ENCODE measurements at places on chromosomes 6 and 20. TPM values are rescaled to one million over a fixed set of nuclear protein-coding genes. Genes with fewer than 3 reads are reported as not detected.

The TFAP2D gene
- 0.14 TPM for total RNA-seq

DNA sequence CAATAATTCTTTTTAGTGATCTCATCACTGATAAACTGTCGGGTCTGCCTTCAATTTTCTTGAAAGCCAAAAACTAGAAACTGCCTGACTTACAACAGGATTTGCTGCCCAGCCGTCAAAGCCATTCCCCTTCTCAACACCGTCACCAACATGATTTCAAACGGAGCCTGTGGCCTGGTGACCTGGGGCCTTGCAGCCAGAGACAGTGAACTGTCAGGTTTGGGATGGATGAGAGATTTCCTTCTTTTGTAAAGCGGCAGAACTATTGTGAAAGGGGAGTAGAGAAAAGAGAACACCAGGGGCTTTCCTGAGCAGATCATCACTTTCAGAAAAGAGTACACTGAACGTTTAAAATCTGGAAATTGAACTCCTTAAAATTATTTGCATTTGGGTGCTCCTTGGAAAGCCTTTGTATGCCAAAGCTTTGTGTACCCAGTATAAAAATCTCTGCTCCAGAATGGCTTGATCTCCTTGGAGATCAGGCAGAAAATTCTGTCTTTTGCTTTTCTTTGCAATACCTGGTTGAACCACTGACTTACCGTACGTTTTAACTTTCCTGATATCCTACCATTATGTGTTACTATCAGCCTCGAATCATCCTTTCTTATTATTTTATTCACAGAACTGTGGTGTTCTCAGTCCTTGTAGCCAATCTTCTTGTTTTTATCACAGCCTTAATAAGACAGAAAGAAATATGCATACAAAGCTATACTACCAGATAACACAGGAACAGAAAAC is 125.2 kb downstream of the PACRG start:
- no peak for DNase-seq

- DNase-seq, result no peak
Observed at GRCh38 chr20:39195582-39196021, 233.5 kb downstream of the DHX35 start.

DNA sequence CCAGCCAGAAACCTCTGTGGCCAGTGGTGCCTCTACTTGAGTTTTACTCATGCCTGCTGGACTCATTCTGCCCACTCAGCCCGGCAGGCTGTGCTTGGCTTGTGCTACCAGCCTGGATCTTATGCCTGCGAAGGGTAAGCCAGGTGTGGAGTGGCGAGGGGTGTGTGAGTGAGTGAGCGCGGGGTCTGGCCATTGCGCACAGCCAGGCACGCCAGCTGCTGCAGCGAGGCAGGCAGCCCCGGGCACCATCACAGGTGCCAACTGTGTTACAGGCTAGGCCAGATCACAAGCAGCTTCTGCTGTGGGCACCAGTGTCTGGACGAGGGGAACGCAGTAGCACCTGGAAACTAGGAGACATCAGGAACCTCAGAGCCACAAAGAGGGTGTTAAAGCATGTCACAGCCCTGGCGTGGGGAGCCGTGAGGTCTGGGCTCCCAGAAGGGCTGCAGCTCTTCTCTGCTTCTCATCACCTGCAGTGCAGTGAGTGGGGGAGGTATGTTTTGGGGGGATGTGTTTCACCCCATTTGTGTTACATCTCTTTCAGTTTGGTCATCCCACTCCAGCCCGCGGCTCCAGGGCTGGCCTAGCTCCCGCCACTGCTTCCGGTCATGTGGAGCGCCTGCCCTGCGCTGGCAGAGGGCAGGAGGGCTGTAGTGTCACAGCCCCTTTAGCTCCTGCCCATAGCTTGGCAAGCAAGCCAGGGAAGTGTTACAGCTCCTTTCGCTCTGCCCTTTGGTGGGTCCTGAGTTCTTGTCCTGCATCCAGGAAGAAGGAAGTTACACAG is 379.7 kb upstream of the IMPG1 start:
- no peak for DNase-seq

DNA sequence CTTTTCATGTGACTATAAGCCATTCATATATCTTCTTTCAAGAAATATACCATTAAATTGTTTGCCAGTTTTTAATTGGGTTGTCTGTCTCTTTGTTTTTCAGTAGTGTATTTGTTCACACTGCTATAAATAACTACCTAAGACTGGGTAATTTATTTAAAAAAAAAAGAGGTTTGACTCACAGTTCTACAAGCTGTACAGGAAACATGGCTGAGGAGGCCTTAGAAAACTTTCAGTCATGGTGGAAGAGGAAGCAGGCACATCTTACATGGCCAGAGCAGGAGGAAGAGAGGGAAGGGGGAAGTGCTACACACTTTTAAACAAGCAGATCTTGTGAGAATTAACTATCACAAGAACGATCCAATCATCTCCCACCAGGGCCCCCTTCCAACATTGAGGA is 255.3 kb downstream of the EPM2A start:
- no peak for DNase-seq

DNA sequence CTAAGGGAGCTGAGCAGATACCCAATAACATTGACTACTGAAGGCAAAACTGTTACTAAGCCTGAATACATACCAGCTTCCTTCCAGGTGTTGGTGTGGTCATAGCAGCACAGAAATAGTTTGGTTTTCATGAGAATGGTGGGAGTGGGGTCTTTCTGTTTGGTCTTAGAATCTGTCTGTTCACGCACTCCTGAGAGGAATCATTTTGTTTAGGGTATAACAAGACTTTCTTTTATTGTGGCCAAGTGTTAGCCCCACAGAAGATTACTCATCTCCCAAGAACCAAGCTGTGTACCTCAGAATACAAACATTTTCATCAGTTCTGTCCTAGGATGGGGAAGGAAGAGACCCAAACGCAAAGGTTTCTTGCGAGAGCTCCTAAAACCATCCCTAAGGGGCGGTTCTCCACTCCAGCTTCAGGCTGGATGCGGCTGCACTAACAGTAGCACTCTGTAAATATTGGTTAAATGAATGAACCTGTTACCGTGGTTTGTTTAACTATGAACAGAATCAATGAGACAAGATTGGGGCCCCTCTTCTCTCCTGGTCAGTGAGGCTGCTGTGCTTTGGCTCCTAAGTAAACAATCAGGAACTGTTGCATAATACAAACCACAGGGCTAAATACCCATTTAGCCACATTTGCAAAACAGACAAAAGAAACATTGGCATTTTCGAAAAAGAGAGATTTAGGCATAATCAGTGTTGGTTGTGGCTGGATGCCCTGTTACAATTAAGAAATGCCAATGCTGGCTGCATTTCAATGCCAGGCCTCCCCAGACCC is 44.9 kb downstream of the SNAP25 start:
- DNase-seq, result peak; percentile 64

The SPEF1 gene
- not detected for total RNA-seq

DNA sequence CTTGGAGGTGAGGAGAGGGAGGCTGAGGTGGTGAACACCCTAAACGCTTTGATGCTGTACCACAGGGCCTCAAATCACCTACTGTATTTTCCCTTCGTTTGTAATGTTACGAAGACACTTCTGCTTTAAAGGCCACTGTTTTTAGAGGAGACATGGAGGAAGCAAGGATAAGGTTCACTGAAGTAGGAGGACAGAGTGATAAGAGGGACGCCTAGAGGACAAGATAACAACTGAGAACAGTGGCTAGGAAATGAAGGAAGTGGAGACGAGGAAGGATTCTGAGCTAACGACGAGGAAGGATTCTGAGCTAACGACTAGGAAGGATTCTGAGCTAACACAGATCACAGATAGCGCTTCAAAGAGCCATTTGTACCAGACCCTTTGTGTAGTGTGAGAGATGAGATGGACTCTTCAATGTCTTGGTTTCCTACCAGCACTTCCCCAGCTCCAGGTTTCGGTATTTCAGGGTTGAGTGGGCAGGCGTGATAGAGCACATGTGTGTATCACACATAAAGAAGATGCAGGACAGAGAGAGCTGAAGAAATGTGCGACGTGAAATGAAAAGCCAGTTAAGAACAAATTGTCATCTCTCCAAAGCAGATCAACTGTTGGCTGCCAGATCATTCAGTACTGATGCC is 7.5 kb downstream of the SF3B5 start:
- DNase-seq, result no peak

DNA sequence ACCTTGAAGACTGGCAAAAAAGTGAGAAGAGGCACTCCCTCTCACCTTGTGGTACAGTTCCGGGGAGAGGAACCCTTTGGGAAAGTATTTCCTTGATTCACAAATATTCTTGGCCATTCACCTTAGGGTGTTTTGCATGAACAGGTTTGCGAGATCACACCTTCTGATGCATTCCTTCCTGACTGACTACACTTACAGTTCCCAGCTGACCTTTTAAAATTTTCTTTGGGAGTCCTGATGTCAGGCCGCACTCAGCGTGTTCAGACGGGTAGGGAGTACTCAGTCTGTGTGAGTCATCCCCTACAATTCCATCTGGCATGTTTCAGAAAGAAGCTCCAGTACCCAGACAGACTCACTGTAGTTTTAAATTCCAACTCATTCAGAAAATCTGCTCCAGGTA is 1.7 kb downstream of the ADGRF4 start:
- DNase-seq, result peak; percentile 58

DNA sequence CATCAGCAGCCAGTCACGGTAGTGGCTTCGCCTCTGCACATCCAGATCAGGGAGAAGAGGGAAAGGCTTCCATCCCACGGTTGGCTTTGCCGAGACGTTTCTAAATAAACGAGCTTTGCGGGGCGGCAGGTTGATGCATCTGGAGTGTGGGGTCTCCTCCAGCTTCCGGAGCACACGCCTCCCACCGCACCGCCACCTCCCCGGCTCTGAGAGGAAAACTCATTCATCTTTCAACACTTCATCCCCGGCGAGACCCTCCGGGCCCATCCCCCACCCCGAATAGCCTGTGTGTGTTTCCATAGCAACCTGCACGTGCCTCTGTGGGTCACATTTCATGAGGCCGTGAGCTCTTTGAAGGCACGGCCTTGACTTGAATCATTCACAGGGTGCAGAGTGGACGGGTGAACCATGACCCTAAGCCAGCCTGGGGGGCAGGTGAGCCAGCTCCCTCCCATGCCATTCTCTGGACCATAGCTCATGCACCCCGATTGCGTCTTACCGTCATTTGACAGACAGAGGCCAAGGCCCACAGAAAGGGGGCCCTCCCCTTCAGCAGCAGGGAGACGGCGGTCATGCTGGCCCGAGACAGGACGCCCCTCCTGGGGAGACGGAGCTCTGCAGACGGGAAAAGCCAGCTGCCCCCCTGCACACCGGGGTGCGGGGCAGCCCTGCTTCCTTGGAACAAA is 16.2 kb upstream of the CHRNA4 start:
- DNase-seq, result no peak

The CDH4 gene
- total RNA-seq, result 0.16 TPM

The KIAA0408 gene
- total RNA-seq, result 1.4 TPM

GRCh38 chr6:150420926-150421325 is 52.1 kb downstream of the IYD start:
- DNase-seq, result no peak

- peak; percentile 80 for DNase-seq
Observed at GRCh38 chr20:22339091-22339881, 245.1 kb downstream of the FOXA2 start.

The CLDN20 gene
- not detected for total RNA-seq

The ZNF337 gene
- 8.6 TPM for total RNA-seq

Measured in H4 (cell line).